ENCODE measurements at places on chromosomes 11 and 22.

- DNase-seq: no peak
Observed at GRCh38 chr11:62546244-62546928, at the start of gene AHNAK. TSS of gene AHNAK (minus strand) at chr11:62546806. CDS start at chr11:62536098, 10,708 bp downstream.

DNA sequence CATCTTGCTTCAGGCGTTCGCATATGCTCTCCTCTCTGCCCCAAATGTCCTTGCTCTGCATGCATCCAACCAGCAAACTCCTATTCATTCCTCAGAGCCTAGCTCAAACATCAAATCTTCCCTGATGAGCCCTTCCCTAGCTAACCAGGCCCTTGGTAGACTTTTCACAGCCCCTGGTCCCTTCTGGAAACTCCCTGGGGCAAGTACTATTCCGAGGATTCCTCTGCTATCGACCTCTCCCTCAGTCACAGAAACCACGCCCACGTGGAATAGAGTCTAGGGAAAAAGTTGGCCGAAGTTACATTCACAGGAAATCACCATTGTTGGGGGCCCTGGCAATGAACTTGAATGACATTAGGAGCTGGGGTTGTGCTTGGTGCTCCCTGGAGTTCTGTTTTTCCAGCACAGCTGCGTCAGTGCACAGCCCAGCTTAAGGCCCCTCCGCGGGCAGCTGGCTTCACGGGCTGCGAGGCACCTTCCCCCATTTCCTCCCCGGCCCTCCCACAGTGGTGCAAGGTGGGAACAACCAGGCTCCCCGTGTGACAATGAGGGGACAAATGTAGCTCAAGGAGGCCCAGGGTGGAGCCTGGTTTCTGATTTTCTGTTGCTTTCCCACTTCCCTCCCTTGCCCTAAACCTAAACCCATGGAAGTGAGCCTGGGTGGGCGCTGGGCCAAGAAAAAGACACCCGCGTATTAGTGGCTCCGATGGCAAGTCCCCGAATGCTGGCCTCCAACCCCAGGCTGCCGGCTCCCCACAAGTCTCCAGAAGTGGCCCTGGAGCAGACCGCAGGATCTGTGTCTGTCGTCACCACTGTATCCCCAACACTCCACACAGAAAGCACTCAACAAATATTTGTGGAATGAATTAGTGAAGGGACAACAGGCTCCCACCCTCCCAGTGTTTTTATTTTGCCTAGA is 4.3 kb upstream of the ATP5MGL start:
- DNase-seq: no peak

DNA sequence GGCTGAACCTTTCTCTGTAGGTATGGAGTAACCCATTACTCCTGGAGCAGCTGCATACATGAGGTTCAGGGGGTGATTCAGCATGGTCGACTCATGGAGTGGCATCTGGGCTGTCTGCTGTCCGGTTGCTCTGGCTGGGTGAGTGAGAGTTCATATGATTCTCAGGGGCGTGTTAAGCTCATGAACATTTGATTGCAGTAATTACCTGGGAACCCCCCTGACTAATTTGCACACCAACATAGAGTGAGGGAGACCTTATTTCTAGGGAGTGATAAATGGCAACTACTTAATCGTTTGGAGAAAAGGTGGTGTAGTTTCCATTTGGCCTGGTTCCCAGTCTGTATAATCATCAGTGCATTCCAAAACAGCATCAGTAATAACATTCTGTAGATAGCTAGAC is 661.9 kb downstream of the ETS1 start:
- no peak for DNase-seq

GRCh38 chr11:15551901-15552851 is 437.5 kb downstream of the INSC start:
- no peak for DNase-seq

- no peak for DNase-seq
Observed at GRCh38 chr11:12169822-12170221, 59.4 kb downstream of the MICAL2 start.

- DNase-seq: no peak
Observed at GRCh38 chr11:90661233-90661632, 438.4 kb upstream of the CHORDC1 start.

- DNase-seq: no peak
Observed at GRCh38 chr22:37627545-37627944, 11.9 kb upstream of the SH3BP1 start.

- no peak for DNase-seq
Observed at GRCh38 chr11:124846070-124846673, 19.1 kb upstream of the ROBO3 start.

DNA sequence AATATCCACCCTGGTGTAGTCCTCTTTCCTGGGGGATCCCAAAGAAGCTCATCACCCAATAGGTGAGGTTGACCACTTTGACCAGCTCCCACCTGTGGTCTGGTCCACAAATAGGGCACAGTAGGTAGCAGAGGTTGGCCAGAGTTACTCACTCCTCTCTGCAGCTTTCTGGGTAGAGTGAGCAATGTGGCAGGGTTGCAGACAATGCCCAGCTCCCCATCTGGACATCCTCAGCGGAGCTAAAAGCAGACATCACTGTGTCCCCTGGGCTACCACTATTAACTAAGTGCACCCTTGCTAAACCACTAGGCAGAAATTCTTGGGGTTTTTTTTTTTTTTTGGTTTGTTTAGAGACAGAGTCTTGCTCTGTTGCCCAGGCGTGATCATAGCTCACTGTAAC is 48.4 kb upstream of the TP53I11 start:
- no peak for DNase-seq

GRCh38 chr11:111582163-111582562 is 20.1 kb upstream of the SIK2 start:
- DNase-seq: no peak

GRCh38 chr11:118913411-118914125 is 12.2 kb downstream of the BCL9L start:
- no peak for DNase-seq

GRCh38 chr11:106021181-106021966 is 666 bp downstream of the MSANTD4 start:
- DNase-seq: no peak

DNA sequence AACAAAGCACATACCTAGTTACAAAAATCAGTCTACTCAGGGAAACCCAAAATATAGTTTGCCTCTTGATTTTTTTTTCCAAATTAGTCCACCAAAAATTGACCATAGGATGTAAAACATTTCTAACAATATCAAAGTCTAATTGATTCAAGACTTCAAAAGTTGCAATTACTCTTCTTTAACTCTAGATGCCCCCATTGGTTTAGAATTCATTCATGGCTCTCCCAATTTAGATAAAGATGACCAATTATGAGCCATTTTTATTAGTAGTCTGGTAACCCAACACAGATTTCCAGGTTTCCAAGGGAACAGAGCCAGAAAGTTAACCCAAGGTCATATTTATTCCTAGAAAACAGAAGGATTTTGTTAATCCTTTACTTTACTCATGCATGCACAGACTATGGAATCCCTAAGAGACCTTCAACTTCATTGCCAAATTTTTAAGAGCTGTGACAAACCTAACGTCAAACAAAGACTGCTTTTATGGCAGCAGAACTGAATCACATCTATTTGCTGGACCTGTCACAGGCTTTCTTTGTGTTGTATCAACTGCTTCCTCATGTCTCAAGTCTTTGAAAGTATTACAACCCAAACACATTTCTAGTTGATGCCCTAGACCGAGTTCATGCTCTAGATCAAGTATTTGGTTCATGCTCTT is 55.3 kb downstream of the C22orf42 start:
- DNase-seq: no peak

DNA sequence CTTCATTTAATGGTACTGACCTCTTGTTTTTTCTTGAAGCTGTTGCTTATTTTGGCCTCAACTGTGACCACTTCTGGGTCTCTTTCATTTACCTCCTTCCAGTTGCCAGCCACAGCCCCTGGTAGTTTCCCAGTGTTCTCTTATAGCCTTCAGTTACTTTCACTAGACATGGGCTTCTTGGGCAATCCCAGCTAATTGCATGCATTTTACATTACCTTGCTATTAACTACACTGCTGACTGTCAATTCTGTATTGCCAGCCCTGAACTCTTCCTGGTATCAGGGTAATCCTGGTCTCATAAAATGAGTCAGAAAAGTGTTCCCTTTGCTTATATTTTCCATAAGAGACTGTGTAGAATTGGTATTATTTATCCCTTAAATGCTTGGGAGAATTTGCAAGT is 195.8 kb upstream of the LARGE1 start:
- DNase-seq: no peak

- DNase-seq: no peak
Observed at GRCh38 chr11:119350302-119350701, 3.8 kb upstream of the MFRP start.

DNA sequence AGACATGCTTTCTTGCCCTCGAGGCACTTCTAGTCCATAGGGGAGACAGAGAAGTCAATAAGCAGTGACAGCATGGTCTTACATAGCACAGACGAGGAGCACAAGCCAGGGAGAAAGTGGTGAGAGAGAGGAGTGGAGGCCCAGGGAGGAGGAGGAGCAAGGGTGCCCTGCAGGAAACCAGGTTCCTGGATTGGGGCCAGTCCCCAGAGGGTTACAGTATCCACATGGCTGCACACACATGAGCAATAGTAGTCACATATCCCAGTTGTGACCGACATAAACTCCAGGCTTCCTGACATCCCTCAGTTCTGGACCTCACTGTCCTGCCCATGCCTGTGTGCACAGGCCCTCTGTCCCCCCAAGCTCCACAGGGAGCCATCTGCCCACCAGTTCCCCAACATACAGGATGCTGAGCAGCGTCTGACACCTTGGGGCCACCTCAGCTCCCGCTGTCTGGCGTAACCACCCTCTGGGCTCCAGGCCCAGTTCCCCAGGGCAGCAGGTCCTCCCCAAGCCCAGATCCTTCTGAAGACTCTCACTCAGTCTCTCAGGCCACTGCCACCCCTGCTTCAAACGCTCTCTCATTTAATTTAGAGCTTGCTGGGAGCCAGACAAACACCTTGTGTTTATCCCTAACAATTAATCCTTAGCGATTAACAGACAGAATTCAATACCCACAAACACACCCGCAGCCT is 53.7 kb downstream of the DSCAML1 start:
- no peak for DNase-seq

DNA sequence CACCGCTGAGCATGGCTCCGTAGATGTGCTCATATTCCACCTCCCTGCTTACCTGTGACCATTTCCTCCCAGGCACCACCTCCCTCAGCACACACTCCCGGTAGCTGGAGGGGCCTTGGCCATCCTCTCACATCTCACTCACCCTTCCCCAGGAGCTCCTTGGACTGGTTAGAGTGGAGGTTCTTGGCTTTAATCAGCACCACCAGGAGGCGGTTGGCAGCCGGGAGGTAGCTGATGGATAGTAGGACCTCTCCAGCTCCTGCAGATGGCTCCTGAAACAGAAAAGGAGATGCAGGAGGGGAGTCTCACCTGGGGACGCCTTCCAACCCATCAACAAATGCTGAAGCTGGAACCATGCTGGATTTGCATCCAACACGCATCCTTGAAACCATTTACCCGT is 39.9 kb downstream of the SYT13 start:
- DNase-seq: no peak

- DNase-seq: no peak
Observed at GRCh38 chr11:105229257-105229656, 89.7 kb upstream of the CARD18 start.

DNA sequence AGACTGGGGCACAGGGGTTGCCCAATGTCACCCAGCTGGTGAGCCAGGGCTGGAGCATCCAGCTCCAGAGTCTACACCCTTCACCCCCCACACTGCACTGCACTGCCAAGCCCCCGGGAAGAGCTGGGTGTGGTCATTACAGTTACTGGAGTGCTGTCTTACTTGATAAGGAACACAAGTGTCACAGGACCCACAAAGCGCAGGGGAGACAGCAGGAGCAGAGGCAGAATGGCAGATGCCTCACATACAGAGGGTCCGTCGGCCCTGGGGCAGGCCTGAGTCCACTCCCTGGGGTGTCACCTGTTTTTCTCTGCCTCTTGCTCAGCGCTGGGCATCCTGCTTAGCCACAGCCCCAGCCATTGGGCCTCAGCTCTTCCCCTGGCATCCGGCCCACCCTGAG is 7.7 kb downstream of the IL2RB start:
- no peak for DNase-seq

DNA sequence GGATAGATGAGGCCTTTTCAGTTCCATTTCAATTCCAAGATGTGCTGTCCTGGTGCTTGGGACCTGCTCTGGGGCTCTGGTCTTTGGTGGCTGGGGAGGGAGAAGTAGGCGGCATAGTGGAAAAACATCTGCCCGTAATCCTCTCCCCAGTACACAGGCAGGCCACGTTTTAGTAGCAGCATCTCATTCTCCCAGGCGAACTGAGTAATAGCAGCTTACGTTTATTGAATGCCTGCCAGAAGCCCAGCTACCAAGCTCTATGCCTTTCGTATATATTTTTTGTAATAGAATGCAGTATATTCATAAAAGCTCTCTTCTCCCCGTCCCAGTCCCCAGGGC is 11.4 kb downstream of the ACO2 start:
- no peak for DNase-seq

Measured in AG09319 (cell line).